NCI-H2227 treated with DMSO at 0.1 percent for 48 hours (cell line): ENCODE measurements at places on chromosomes 7 and 10.

GRCh38 chr7:151731022-151731441 is 145.9 kb downstream of the PRKAG2 start:
- DNase-seq, result no peak

GRCh38 chr7:101370836-101371235 is 8.2 kb downstream of the COL26A1 start:
- DNase-seq, result no peak

GRCh38 chr7:32058002-32058401 is 12.2 kb downstream of the PDE1C start:
- DNase-seq, result no peak

GRCh38 chr7:107641676-107642075 is 19.0 kb upstream of the SLC26A4 start:
- no peak for DNase-seq

- peak; percentile 59 for DNase-seq
Measured at GRCh38 chr7:107579554-107579884, 527 bp upstream of the BCAP29 start.

- DNase-seq, result no peak
Measured at GRCh38 chr10:13751191-13751764, 164.5 kb downstream of the PRPF18 start.

GRCh38 chr7:122535086-122535485 is 163.8 kb downstream of the RNF133 start:
- no peak for DNase-seq

- DNase-seq, result no peak
Measured at GRCh38 chr7:130712416-130712815, 21.6 kb downstream of the KLF14 start.

DNA sequence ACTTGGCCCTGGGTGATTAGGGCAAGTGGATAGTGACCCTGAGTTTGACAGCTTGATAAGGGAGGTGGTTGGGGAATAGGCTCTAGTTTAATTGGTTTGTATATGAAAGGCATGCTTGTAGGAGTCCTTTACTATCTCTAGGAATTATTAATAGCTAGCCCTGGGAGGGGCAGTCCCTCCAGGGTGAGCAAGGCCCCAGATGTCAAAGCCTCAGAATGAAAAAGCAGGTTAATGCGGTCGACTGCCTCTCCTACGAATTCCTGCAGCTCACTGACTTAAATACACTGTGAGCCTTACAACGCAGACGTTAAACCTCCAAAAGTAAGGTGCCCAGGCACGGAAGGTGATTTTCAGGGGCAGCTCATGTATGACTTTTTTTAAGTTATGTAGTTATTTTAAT is 5.2 kb upstream of the BTBD16 start:
- no peak for DNase-seq

DNA sequence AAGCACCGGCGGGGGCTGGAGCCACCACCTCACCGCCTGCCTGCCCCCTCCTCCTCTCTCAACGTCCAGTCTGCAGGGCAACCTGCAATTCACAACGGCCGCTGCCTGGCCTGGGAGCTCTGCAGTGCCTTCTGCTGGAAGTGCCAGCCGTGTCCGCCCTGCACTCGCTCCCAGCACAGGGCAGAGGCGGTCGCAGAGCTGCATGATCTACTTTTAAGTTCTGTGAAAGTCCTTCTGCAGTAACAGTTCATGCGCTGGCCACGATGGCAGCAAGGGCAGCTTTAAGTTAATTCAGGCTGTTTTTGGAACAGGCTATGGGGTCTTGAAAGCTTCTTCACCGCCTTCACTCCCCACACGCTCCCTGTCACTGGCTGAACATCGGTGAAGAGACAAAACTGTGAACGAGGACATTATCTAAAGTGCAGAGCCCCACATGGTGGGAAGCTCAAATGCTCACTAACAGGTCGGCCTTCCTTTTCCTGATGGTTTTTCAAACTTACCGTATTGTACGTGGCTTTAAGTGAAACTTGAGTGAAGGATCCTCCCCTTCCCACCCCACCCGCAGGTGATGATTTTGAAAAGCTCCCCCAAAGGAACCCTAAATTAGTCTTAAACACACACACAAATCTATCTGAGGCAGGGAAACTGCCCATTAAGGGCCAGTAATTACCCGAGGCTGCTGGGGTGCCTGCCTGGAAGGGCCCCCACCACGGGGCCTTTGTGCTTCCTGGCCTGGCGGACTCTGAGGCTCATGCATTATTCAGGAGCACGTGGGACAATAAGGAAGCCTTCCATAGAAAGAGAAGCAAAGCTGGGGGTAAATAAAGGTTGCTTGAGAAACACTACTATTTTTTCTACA is 504.3 kb downstream of the DNAJB6 start:
- no peak for DNase-seq

GRCh38 chr10:6507311-6507710 is 72.8 kb downstream of the PRKCQ start:
- DNase-seq, result no peak

GRCh38 chr10:33681595-33681994 is 347.1 kb upstream of the NRP1 start:
- no peak for DNase-seq

DNA sequence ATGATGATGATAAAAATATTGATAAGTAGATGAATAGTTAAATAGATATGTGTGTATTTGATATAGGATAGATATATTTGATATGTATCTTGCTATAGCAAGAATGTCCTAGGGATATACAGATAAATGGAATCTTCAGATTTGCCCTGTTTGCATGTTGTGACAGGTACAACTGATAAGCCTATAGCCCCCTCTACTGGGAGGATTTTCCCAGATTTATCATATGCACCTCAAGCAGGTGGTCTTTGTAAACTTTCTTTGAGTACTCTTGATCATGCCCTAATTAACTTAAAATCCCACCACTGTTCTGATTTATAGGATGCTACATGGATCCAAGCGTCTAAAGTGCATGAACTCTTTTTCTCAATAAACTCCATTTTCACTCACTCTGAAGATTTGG is 1050.7 kb downstream of the SORCS3 start:
- no peak for DNase-seq

GRCh38 chr7:65325793-65326432 is 47.7 kb upstream of the ZNF92 start:
- DNase-seq, result no peak

DNA sequence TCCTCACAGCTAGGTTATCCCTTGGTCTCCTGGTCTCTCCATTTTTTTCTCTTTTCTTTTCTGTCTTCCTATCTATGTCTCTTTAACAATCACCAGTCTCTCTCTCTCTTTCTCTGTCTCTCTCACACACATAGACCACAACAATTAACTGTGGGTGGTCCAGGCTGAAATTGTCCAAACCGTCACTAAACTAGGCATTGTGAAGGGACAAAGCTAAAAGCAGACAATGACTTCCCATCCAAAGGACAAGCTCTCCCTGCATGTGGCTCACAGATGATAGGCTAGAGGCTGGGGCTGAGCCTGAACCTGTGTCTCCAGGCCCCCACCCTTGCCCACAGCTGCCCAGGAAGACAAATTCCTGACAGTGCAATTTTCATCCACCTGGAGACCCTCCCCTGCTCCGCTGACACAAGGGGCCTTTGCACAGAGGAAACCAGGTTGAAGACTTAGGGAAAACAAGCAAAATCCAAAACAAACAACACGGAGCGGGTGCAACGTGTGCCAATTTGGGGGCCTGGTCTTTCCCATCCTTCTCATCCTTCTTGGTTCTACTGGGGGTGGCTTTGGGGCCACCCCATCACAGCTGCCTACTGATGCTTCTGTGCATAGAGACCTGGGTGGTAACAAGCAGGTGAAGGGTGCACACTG is 755.4 kb downstream of the GRID1 start:
- no peak for DNase-seq

GRCh38 chr7:116626886-116627285 is 45.1 kb upstream of the MET start:
- no peak for DNase-seq

DNA sequence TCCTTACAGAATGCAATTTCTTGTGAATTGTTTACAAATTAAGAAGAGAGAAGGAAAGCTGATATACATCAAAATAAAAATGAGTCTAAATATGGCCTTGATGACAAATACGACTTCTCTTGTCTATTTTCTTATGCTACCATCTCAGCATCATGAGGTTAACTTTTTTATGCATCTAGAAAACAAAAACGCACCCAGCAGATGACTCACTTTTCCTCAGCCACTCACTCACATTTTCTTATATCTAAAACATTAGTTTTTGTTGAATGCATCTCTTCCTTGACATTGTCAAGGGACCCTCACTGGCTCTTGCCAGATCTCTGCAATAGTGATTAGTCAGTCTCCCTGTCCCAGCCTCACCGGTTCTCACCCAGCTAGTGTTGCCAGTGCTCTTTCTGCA is 256.4 kb upstream of the SLC26A5 start:
- no peak for DNase-seq

GRCh38 chr7:75536491-75536890 is 44.4 kb downstream of the SPDYE5 start:
- DNase-seq, result no peak

GRCh38 chr7:22426463-22427094 is 69.6 kb upstream of the RAPGEF5 start:
- DNase-seq, result no peak

- no peak for DNase-seq
Measured at GRCh38 chr7:148698007-148698396, 701 bp upstream of the CUL1 start.
